ENCODE measurements at places on chromosomes 6 and 20. TPM values are rescaled to one million over a fixed set of nuclear protein-coding genes. Genes with fewer than 3 reads are reported as not detected.

FAM184A gene
- 5.4 TPM for total RNA-seq

RNF146 gene
- total RNA-seq: 26.2 TPM

RIN2 gene
- not detected for total RNA-seq

TMC2 gene
- not detected for total RNA-seq

PET117 gene
- total RNA-seq: 13.6 TPM

SMOC2 gene
- total RNA-seq: not detected

EPPIN gene
- not detected for total RNA-seq

CFAP206 gene
- total RNA-seq: not detected

PDE10A gene
- total RNA-seq: not detected

BPIFB4 gene
- not detected for total RNA-seq

ZC3H12D gene
- total RNA-seq: 15.2 TPM

KCNK16 gene
- total RNA-seq: not detected

MAFB gene
- total RNA-seq: 0.15 TPM

Data from activated naive CD4-positive, alpha-beta T cell treated with anti-CD3 and anti-CD28 coated beads, Interleukin-2, amount 10 ng/mL, durations not matched to agents 5 hours and 36 hours (primary cell).